ENCODE measurements at places on chromosomes 16 and 17. TPM values are rescaled to one million over a fixed set of nuclear protein-coding genes. Genes with fewer than 3 reads are reported as not detected.
A peak's percentile ranks its signal among the peaks of the same experiment; 100 is the strongest.

DNA sequence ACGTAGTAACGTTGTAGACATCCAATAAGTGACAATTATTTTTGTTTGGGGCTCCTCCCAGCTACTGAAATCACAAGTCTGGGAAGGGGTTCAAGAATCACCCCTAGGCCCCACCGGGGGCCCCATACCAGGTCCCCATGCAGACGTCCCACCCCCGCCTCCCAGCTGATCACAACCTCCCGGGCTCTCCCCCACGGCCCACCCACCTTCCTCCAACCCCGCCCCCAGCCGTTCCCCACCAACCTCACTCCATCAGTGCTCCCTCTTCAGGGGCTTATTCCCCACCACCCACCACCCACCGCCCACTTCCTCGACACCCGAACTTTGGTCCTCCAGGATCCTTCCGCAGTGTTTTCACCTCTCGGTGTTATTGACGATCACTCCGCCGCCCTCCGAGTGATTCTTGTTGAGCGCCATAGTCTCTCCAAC lies 240 bp downstream of the WBP2 start:
- DNase-seq, result no peak

DNA sequence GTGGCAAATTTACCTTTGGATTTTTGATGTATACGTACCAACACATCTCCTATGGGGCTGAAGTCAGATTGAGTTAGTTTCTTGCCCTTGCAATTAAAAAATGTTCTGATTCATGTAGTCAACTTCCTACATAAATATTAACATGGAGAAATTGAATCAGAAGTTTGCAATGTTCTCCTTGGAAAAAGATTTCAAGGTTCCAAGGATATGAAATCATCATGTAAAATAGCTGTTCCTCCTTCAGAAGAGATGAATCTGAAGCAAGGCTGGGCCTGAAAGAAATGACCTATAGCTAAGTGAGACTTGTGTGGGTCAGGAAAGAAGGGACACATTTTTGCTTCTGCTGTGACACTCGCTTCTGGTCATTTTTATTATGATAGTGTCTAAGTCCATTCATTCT lies 131.7 kb downstream of the RGS9 start:
- DNase-seq, result no peak

- no peak for DNase-seq
Measured at GRCh38 chr17:39349246-39349645, 52.2 kb downstream of the FBXL20 start.

DNA sequence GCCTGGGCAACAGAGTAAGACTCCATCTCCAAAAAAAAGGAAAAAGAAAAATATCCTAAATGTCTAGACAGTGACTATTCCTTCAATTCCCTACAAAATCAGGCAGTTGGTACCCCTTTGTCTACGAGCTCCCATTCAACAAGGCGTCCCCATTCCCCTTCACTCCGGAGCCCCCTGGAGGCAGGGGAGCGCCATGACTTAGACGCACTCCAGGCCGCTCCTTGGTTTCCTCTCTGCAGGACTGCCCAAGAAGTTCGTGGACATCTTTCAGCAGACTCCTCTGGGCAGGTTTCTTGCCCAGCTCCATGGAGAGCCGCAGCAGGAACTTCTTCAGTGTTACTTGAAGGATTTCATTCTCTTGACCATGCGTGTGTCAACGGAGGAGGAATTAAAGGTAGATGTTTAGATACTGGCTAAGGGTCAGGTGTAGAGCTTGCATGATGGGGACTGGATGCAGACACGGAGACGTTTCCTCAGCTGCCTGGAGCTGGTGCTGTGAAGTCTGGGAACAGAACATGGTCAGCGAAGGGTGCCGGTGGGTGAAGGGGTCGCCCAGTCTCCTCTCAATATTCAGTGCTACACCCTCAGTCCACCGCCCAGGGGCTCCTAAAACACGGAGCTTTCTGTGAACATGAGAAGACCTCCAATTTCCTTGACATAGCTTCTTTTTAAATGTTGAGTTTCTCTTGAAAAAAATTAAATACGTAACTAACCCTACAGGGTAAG lies 53.3 kb upstream of the ENDOV start:
- peak; percentile 54 for DNase-seq

GRCh38 chr17:72937707-72938106 lies 154.8 kb downstream of the SLC39A11 start:
- DNase-seq, result no peak

- DNase-seq, result peak; percentile 89
Measured at GRCh38 chr16:71883849-71884638, at the start of gene ZNF821. TSS of gene ZNF821 (minus strand) at chr16:71884182. CDS start at chr16:71879946, 4,236 bp downstream.

DNA sequence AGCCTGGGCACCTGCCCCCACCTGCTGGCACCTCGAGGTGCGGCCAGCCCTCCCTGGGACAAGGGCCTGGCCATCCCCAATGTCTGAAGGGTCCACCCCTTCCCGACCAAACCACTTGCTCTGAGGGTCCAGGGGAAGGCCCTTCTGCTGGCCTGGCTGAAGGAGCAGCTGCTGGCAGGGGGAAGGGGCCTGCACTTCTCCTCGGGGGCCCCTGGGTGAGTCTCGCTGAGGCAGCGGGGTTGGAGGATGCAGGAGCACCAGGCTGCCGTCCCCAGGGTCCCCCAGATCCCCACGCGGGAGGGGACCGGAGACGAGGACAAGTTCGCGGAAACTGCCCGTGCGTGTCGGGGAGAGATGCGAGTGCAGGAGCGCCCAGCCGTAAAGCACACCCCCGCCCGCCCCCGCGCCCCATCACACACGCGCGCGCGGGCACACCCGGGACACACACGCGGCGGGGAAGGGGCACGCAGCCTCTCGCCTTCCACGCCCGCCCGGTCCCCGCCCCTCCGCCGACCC lies 725 bp upstream of the CACNA1H start:
- peak; percentile 66 for DNase-seq

DNA sequence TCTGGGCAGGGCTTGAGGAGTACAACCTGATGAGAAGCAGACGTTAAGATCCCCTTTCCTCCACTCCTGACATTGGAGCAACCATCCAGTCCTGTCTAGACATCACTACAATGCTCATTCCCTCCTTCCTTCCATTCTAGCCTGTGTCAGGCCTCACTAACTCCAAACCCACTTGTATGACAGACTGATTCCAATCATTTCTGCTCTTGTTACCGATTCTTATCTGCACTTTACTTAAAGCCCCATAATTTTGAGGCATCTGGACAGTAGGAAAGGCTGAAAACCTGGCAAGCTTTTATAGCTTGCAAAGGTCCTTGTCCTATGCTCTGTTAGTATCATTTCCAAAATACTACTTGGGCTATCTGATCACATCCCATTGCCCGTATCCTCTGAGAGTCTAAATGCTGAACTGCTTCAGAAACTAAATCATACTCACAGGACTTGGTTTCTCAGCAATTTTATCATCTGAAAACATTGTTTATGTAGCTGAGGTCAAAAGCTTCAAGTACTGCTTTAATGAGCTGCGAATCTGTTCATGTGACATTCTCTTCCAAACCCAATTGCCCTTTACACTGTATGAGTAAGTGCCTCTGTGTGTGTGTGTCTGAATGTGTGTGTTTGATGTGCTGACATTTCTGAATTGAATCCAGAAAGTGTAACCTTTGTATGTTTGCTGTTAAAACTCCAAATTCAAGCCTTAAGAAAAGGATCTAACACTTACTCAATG lies 57.2 kb upstream of the CACNG3 start:
- DNase-seq, result no peak

The TEKT1 gene
- not detected for total RNA-seq

The HSPB9 gene
- 0.09 TPM for total RNA-seq

The GPR179 gene
- total RNA-seq, result 0.07 TPM

The MYADML2 gene
- total RNA-seq, result not detected
